ENCODE measurements at places on chromosomes 3 and 15.

DNA sequence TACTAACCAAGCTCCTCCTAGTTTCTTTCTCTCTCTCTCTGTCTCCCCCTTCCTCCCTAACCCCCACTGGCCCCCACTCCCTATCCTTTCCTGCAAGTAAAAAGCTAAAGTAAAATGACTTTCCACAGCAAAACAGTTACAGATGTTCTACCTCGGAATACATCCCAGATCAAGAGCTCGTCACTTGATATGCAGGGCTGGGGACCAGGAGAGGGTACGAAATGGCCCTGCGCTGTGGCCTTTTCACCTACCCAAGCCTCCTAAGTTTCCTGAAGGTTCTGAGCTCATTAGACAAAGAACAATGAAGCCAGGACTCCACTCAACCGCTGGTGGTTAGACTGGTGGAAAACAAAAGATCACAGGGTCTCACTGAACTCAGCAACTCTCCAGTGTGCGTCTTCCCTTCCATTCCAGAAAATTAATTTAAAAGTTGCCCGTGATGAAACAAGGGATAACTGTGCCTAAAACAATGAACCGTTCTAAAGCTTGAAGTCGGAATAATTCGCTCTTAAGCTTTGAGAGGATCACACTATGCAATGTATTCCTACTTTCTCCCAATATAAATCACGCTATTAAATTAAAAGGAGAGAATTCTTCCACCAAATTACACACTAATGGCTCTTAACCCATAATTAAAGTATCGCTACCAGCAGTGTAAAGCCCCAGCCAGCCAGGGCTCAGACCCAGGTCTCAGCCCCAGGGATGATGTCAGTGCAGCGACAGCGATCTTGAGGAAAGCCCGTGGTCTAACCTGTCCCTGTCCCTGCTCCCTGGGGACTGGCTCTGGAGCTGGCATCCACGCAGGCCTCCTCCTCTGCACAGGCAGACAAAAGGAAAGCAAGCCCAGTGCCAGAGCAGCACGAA, 5.0 kb downstream of the VGLL4 start:
- DNase-seq: no peak

DNA sequence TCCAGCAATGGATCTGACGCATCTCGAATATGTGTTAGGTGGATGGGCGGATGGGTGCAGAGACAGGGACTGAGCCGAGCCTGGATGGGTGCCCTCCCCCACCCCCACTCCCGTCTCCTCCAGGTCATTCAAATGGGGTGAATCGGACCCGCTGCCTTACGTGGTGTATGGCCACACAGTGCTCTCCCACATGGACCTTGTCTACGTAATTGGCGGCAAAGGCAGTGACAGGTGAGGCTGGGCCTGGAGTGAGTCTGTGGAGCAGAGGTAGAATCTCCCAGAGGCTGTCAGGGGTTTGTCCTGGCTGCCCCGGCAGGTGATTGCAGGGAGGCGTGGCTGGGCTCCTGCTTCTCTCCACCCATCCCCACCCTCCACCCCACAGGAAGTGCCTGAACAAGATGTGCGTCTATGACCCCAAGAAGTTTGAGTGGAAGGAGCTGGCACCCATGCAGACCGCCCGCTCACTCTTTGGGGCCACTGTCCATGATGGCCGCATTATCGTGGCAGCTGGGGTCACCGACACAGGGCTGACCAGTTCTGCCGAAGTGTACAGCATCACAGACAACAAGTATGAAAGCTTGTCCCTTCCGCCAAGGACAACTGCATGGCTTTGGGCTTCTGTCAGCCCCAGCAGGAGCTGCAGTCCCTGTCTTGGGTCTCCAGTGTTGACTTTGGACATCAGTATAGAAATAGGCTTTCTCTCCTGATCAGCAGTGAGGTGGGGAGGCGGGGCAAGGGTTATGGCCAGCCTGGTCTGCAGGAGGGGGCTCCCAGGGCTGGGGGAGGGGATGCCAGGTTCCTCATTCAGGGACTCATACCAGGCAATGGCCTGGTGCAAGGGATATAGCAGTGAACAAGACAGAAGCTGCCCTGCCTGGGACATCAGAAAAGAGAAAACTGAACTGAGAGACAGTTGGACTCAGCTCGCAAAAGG, 3.4 kb downstream of the KLHL40 start:
- no peak for DNase-seq

GRCh38 chr3:100403362-100404249, 2.3 kb downstream of the LNP1 start:
- DNase-seq: no peak

DNA sequence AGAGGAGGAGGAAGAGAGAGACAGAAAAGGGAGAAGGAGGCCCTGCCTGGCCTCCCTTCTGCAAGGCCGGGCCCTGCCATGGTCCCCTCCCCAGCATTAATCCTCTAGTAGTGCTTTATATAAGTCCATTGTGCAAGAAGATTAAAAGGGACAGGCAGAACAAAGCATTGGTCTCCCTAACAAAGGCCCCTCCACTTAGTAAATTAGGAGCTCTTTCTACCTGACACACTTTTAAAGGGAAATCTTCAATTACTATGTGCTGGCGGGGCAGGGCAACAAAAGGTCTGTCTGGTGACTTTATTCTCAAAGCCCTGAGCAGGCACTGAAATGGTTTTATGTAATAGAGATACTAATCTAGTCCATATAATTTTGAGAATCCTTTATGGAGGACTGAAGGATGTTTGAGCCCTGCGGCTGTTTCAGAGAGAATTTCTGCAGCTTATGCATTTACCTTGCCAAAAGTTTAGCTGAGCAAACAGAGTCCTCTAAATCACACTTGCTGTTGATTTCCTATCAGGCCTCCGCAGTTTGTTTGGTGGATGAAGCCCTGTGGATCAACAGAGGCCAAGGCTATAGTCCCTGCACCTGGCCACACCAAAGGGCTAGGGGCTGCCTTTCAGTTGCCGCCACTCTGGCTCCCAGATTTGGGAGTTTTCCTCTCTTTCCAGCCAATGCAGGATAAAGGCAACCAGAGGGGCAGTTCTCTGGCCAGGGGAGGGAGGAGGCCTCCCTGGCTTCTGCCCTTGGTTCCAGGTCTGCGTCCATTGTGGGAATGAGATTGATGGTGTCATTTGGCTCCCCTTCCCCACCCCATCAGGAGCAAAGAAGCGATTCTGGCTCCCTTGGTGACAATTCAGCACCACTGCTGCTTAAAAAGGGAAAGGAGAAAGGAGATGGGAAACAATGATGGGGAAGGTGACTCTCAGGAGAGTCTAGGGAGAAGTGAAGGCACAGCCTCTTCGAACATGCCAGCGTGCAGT, 148.0 kb downstream of the MEGF11 start:
- no peak for DNase-seq

DNA sequence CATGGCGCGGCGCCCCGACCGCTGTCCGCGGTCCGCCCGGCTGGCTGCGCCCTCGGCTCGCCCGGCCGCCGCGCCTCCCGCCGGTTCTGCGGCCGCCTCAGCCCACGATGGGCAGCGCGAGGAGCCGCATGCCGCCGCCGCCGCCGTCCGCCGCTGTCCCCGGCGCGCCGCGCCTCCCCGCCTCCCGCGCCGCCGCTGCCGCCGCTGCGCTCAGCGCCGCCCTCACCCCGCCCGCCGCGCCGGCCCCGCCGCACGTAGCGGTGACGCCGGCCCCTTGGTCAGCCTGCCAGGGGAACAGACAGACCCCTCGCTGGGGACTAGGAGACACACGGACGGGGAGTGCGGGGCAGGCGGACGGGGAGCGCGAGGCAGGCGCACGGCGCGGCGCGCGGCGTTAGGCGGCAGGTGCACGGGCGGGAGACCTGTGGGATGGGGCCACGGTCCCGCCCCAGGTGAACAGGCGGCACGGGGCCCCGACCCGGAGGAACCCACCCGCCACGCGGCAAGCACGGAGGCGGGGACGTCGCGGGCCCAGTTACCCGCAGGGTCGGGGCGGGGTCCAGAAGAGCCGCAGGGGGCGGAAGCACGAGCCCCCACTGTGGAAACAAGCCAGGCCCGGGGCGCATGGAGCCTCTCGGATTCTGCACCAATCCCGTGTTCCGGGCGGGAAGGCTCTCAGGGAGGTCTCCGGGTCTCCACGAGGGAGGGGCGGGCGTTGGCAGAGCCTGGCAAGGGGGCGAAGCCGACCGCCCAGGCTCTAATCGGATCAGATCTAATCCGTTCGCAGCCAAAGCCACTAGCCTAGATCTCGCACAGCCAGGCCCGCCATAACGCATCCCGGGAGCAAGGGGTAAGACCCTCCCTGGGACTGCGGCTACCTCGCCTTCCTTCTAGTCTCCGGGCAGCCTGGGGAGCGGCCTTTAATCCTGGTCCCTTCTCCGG, at the start of gene CSPG5:
CSPG5 (minus strand) TSS at position 175 of the 942 bp plus-strand sequence; CDS start at position 3, 172 bp downstream.
- DNase-seq: no peak

DNA sequence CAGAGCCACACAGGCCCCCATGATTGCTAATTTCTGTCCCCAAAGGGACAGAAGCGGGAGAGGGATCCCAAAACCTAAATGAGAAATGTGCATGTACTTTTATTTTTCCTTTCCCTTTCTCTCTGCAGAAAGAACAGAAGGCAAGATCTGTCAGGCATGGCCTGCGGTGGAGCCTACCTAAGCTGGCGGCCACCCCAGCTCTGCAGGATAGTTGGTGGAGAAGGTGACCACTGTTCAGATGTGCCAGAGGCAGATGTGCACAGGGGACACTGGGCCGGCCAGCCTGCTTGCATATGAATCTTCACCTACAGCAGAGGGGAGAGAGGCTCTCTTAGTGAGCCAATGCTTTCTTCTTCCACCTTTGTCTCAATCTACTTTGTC, 2.1 kb upstream of the AMOTL2 start:
- no peak for DNase-seq

- DNase-seq: no peak
These were observed 121.5 kb upstream of the FGF7 start for GRCh38 chr15:49301562-49301961.

DNA sequence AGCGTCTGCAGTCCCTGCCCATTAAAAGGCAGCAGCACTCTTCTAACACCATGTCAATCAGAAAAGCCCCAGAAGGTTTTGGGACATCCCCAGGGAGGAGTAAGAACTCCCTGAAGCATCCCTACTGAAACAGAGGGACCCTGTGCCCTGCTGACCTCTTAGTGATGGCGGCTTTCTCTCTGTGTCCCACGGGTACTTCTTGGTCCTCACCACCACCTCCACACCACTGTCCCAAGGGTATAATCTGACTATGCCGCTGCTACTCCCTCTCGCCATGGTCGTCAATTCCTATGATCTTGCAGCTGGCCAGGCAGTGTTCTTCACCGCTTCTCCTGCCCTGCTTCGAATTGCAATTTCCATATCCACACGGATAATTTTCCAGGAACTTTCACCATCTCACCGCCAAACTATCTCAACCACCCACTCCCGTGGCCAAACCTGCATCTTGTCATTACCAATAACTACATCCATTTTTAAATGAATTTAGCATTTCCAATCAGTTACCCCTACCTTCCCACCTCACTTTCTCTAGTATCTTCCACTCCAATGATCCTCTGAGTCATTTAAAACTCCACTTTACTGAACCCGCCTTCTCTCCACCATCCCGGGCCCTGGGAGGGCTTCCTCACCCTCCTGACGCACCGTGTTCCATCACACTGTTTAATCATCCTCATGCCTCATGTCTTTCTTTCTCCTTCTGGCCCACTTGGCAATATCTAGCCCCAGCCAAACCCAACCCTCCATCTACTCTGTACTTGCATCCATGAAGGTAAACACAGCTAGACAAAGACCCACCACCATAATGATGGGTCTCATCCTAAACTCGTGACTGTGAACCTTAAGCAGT, 23.7 kb downstream of the PRR23E start:
- DNase-seq: no peak

- DNase-seq: peak; percentile 69
These were observed 52.7 kb upstream of the SPATA12 start for GRCh38 chr3:57007521-57008460.

GRCh38 chr15:96255599-96255998, 74.9 kb upstream of the NR2F2 start:
- no peak for DNase-seq
